ENCODE measurements at places on chromosomes 2 and 18. TPM values are rescaled to one million over a fixed set of nuclear protein-coding genes. Genes with fewer than 3 reads are reported as not detected.

The VAMP8 gene
- total RNA-seq = 2.4 TPM

The SAG gene
- not detected for total RNA-seq

The TFCP2L1 gene
- not detected for total RNA-seq

The MERTK gene
- 3.1 TPM for total RNA-seq

The CHST10 gene
- 9.8 TPM for total RNA-seq

The TXNDC2 gene
- total RNA-seq = 0.28 TPM

The SERPINB11 gene
- not detected for total RNA-seq

The CCBE1 gene
- total RNA-seq = 1.8 TPM

The CAPG gene
- total RNA-seq = 77.6 TPM

The ASPRV1 gene
- total RNA-seq = 1.2 TPM

The TLX2 gene
- not detected for total RNA-seq

The PPP1R1C gene
- 0.52 TPM for total RNA-seq

The GALNT5 gene
- 30.0 TPM for total RNA-seq

The KCNG2 gene
- not detected for total RNA-seq

The LBX2 gene
- total RNA-seq = 2.3 TPM

The C2orf15 gene
- total RNA-seq = not detected

The CTAGE1 gene
- total RNA-seq = 0.12 TPM

The BOLL gene
- total RNA-seq = not detected

The HTR2B gene
- total RNA-seq = not detected

The COL5A2 gene
- 1,927 TPM for total RNA-seq

The TMEM247 gene
- not detected for total RNA-seq

The DCDC2C gene
- not detected for total RNA-seq

The ALPP gene
- total RNA-seq = not detected

The RNPEPL1 gene
- 63.2 TPM for total RNA-seq

The AOX1 gene
- 2.0 TPM for total RNA-seq

The CXCR4 gene
- total RNA-seq = not detected

The CBLN2 gene
- 3.7 TPM for total RNA-seq

The MARS2 gene
- total RNA-seq = 4.0 TPM

The CPO gene
- not detected for total RNA-seq

The CCDC141 gene
- total RNA-seq = not detected

The LAMA1 gene
- 3.9 TPM for total RNA-seq

The VWC2L gene
- total RNA-seq = not detected

The TCF23 gene
- total RNA-seq = not detected

The QPCT gene
- 1.2 TPM for total RNA-seq

The UPP2 gene
- total RNA-seq = 0.60 TPM

The TNFRSF11A gene
- 0.49 TPM for total RNA-seq

The CABLES1 gene
- 29.3 TPM for total RNA-seq

Measured in chondrocyte (in vitro differentiated cells).